ENCODE measurements at places on chromosomes 1 and 21.

- no peak for DNase-seq
These were observed 18.9 kb downstream of the DBT start for GRCh38 chr1:100230765-100231164.

DNA sequence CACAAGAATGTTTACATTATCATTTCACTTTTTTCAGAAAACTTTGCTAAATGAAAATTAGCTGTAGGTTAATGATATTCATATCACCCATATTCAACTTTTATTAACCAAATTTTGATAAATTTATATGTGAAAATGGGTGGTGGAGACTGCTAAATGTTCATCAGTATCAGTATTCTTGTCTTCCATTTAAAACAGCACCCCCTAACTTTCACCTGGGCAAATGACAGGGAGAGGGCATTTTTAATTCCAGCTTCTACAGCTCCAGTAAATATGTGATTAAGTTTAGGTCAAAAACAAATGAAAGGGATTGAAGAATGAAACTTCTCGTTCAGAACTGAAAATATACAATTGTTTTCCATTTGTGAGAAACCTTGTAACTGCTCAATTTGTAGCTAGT lies 722.2 kb downstream of the KCNT2 start:
- DNase-seq: no peak

GRCh38 chr1:98286656-98287055 lies 365.8 kb upstream of the DPYD start:
- no peak for DNase-seq

- no peak for DNase-seq
These were observed 181.6 kb downstream of the KIF26B start for GRCh38 chr1:245336149-245336983.

DNA sequence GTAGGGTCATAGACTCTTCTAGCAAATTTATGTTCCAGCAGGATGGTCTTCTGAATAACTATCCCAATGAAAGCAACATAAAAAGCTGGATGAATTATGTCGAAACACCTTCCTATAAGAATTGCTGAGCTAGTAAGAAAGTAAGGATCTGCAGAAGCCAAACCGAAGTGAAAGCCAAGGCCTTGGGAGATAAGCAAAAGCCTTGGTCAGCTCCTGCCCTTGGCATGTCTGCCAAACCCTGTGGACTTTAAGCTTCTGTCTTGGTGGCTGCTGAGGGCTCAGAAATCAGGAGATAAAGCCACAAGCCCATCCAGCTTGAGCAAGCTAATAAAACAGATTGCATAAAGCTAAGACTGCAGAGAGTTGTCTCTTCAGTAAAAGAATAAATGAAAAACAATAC lies 81.2 kb upstream of the KCND3 start:
- DNase-seq: no peak

GRCh38 chr1:209428241-209428921 lies 155.1 kb upstream of the CAMK1G start:
- no peak for DNase-seq

DNA sequence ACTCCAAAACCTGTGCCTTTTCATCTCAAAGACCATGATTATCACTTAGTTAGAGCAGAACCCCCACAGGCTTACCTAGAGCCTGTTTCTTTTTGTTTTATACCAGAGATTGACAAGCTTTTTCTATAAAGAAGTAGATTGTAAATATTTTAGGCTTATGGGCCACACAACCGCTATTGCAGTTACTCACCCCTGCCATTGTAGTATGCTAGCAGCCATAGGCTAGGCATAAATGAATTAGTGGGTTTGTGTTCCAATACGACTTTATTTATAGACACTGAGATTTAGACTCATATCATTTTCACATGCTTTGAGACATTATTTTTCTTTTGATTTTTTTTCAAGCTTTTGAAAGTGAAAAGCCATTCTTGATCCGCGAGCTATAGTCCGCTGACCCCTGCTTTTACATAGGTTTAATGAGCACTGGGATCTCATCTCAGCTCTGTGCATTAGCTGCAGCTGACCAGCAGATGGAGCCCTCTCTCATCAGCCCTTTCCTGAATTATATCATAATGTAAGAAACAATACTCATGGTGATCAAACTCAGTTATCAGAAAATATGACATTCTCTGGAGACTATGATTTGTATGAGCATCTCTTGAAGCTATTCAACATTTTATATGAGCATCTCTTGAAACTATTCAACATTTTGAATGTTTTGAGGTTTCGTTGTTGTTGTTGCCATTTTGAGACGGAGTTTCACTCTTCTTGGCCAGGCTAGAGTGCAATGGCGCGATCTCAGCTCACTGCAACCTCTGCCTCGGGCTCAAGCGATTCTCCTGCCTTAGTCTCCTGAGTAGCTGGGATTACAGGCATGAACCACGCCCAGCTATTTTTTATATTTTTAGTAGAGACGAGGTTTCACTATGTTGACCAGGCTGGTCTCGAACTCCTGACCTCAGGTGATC lies 111.9 kb upstream of the L1TD1 start:
- DNase-seq: peak; percentile 1

- no peak for DNase-seq
These were observed 557.5 kb upstream of the PTBP2 start for GRCh38 chr1:96164053-96164452.

DNA sequence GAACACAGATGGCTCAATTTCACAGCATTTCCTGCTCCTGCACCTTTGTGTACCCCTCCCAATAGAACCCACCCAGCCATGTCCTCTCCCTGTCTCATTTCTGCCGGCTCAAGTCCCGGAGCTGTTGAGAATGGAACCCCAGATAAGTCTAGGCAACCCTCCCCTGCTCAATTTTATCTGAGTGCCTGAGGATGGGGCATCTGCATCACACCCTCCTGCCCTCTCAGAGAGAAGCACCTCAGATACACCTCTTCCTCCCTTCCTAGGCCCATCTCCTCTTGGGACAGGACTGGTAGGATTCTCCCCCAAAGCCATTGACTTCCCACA lies 1.1 kb downstream of the KIF21B start:
- no peak for DNase-seq

Measured in stimulated activated CD8-positive, alpha-beta memory T cell treated with anti-CD3 and anti-CD28 coated beads, Interleukin-7, amount 100 ng/mL, for 24 hours (primary cell).